KG1 (cell line): ENCODE measurements at places on chromosomes 12 and 14.

GRCh38 chr12:29944269-29945000 is 160.7 kb upstream of the TMTC1 start:
- DNase-seq, result no peak

DNA sequence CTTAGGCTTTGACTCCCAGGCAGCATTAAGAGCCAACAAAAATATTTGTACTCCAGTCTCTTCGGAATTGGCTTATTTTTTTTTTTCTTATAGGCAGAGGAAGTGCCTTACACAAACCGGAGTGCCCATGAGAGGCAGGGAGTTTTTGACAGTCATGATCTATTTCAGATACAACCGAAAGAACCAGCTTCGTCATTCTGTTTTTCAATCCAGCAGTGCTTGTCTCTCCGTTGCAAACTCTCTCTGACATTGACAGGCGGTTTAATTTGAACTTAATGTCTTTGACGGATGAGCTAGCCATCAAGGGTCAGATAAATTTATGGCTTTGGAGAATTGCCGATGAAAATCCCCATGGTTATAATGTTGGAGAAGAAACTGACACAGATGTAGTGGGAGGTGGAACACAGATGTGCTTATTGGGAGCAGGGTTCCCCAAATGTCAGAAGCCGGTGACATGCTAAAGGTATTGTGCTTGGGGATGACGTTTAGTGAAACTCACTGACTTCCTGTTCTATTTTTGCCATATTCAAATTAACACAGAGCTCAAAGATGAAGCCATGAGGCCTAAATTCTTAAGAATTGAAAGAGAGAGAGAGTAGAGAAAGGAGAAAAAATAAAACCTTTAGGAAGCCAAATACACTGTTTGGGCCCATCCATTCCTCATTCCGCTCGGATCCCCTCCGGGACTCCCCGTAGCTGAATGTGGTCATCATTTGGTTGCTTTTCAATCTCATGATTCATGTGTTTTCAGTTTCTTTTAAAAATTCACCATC is 59.7 kb downstream of the PLXNC1 start:
- peak; percentile 69 for DNase-seq

DNA sequence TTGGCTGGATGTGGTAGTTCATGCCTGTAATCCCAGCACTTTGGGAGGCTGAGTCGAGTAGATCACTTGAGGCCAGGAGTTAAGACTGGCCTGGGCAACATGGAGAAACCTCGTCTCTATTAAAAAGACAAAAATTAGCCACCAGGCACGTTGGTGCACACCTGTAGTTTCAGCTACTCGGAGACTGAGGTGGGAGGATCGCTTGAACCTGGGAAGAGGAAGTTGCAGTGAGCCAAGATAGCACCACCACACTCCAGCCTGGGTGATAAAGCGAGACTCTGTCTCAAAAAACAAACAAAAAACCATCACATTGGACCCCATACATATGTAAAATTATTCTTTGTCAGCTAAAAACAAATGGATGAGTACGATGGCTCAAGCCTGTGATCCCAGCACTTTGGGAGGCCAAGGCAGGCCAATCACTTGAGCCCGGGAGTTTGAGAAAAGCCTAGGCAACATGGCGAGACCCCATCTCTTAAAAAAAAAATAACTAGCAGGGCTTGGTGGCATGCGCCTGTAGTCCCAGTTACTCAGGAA is 43.9 kb downstream of the LIMA1 start:
- DNase-seq, result no peak

- no peak for DNase-seq
Measured at GRCh38 chr12:90250766-90251165, 542.1 kb upstream of the ATP2B1 start.

DNA sequence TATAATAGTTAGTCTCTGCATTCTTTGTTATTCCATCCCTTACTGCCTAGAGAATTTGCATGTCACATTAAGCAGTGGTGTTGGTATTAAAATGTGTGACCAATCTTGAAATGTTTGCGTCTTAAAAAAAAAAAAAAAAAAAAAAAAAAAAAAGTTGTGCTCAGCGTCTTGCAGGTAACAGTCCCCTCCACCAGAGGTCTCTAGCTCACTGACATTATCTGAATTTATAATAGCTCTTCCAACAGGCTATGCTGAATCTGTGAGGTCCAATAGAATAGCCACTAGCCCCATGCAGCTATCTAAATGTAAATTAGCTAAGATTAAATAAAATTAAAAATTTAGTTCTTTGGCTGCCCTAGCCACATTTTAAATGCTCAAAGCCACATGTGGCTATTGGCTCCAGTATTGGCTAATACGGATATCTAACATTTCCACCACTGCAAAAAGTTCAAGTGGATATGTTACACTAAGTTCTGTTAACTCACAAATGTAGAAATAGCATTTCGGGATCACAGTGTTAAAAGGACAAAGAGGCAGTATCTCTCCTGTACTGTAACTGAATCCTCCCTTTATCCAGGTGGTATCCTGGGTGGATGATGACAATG is 28.7 kb downstream of the NKX2-8 start:
- no peak for DNase-seq

DNA sequence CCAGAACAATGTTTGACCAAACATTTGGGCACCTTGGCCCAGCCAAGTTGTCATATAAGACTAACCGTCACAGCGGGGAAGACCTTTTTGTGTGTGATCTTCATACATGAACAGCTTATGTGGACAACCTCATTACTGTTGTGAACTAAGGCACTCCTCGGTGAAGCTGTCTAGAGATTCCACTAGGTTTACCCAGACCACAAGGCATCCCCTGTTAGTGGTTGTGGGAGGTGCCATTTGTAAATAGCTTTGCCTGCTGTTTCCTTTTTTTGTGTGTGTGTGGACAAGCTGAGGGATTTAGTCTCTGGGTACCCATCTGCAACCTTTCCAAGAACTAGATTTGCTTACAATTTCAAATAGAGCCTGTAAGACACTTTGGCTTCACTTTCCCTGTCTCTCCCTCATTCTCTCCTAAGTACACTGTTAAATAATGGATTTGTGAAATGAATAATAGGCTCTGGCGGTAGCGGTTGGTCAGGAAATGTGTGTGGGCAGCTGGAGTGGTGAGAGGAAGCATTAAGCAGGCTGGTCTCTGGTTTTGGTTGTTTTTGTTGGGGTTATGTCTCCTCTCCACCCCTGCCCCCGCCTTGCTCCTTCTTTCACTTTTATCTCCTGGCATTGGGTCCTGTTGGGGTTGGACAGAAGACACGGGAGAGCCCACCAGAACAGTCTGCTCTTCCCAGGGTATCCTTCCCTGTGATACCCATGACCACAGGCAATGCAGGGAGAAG is 727.6 kb downstream of the VRK1 start:
- no peak for DNase-seq

- no peak for DNase-seq
Measured at GRCh38 chr12:102232446-102232845, 34.8 kb upstream of the PMCH start.

- no peak for DNase-seq
Measured at GRCh38 chr12:117692512-117692911, 276.3 kb downstream of the KSR2 start.

DNA sequence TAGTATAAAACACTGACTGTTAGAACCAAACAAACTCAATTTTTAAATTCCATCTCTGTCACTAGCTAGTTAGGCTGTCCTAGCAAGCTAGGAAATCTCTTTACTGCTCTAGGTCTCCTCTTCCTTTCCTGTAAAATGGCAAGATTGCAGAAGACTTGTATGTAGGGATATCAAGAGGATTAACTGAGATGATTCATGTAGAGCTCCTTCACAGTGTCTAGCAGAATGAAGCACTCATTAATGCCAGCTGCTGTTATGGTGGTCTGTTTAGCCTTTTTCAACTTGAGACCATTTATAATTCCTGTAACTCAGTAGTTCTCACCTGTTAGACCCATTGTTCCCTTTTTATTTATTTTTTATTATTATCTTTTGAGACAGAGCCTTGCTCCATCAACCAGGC is 67.8 kb upstream of the KCNH3 start:
- no peak for DNase-seq

DNA sequence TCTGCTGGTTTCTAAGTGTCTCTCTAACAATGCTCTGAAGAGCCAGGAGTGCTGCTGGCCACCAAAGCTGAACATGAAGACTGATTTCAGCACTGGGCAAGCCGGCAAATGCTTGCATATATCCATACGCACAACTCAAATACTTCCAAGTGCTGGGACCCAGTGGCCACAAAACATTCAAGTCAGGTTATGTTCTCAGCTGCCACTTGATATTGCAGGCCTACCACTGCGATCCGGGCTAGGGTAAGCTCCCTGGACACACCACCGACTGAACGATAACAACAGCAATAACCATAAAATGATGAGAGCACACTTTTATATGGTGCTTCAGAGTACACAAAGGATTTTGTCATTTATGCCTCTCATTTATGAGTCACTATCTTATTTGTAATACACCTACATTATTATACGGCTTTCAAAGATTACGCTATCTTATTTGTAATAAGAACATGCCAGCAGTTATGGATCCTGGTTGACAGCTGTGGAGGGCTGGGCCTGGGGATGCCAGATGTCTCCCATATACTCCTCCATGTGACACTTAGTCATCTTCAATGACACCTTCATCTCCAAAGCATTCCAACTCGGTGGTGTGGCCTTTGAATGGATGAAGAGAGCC is 35.5 kb downstream of the CRACR2A start:
- DNase-seq, result no peak

DNA sequence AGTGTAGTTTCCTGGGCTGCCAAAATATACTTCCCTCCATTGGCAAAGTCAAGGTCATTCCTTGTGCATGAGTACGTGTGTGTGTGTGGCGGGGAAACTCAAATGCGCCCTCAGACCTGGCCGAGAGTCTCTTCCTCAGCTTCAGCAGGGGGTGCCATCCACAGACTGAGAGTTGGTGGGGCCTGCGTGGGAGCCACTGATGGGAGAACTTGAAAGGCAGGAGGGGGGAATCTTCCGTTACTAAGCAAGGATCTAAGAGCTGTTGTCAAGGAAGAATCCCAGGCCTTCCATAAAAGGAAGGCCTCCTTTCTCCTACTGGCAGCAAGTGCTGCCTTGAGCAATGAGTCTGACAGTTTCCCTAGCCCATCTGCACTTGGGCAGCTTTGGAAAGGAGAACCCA is 274.9 kb downstream of the EMP1 start:
- DNase-seq, result no peak
